Urinary bladder (tissue), 4 donors: ENCODE measurements at places on chromosomes 1 and 21. TPM values are rescaled to one million over a fixed set of nuclear protein-coding genes. Genes with fewer than 3 reads are reported as not detected.

DNA sequence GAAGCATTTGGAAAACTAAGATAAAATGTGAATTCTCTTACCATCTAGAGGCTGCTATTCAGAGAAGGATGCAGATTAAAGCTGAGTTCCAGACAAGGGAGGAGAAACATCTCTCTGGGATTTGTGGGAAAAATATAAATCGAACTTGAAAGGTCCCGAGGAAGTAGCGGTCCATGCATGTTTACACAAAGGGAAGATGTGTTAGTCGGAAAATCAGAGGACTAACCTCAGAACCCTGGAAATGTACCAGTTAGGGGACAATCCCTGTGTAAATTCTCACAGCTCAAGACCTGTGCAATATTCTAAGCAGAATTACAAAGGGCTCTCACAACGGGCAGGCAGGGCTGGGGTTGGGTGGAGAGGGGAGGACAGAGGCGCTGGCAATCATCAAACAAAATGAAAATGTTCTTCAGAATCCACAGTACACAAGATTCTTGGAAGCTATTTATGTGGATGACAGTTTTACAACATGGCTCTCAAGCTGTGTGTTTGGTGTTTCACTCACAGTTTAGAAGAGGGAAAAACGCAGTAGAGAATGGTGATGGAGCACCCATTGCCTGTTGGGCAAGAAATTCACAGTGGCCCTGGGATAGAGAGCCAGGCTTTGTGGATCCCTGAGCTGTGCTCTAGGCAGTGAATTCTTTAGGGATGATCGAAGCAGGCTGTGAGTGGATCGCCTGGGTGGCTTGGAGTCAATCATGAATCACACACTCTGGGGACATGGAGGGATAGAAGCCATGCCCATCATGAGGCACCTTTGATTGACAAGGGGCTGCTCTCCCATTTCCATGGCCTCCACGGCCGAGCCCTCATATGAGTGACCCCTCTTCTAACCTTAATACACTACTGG, 47.6 kb downstream of the KCNJ6 start:
- DNase-seq: no peak

- DNase-seq: no peak
Measured at GRCh38 chr1:186386725-186387383, 11.2 kb downstream of the ODR4 start.

GRCh38 chr1:231384696-231385415, 37.2 kb downstream of the EGLN1 start:
- no peak for DNase-seq

DNA sequence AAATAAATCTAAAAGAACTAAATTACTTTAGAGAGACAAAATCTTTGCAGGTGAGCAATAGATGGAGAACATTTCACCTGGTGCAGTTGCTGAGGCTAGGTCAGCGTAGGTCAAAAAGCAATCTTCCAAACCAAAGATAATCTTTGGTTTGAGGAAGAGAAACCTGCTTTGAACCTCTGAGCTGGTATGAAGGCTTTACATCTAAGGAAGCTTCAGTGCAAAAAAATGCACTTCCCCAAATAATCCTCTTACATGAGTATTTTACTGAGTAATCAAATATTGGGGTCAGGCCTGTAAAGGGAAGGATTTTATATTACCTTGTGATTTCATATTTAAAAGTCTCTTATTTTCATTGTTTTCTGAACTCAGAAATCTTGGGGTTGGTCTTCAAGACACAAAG, 223.6 kb downstream of the SRGAP2C start:
- DNase-seq: no peak

DNA sequence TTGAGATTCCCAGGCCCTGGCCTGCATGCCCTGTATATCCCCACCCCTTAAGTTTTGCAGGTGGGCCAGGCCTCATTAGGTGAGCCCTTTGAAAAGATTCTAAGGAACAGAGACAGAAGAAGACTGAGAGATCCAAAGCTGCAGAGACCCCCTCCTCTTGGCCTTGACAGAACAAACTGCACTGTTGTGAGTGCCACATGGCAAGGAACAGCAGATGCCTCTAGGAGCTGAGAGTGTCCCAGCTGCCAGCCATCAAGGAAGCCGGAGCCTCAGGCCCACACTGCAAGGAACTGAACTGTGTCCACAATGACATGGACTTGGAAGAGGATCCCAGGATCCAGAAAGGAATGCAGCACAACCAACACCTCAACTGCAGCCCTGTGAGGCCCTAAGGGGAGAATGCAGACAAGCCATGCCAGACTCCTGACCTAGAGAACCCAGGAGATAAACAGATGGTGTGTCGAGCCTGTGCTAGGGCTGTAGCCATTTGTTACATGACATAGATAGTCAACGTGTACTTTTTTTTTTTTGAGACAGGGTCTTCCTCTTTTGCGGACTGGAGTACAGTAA, 182.7 kb downstream of the AJAP1 start:
- no peak for DNase-seq

Gene TSACC
- 0.28 TPM for polyA plus RNA-seq

GRCh38 chr1:39943471-39944290, 11.3 kb upstream of the MFSD2A start:
- DNase-seq: no peak

DNA sequence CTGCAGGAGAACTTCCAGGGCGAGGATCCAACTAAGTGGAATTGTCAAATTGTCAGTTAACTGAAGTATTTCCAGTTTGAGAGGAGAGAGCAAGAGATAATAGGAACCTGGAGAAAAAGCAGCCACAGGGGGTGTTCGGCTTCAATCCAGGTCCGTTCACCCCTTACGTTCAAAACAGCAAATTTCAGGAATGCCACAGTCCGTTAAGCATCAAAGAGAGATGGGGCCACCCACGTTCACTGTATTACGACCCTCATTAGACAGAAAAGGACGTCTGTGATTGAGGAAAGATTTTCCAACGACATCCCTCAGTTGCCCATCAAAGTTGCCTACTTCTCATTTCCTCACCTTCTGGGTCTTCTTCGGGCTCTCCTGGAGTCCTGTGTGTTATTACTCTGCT, 422.5 kb upstream of the VAMP3 start:
- no peak for DNase-seq

- no peak for DNase-seq
Measured at GRCh38 chr1:4638345-4638729, 16.1 kb upstream of the AJAP1 start.

DNA sequence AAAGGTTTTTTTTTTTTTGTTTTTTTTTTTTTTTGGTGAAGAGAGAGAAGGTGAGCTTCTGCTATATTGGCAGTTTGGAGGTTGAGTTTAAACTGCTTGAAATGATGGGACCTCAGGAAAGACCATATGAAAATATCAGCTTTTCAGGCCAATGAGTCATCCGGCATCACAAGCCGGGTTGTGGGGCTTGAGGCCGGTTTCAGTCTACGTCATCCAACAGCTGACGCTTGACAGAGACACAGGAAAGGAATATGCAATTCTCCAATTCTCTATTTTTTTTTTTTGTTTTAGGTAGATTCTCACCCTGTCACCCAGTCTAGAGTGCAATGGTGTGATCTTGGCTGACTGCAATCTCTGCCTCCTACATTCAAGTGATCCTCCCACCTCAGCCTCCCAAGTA, 52.4 kb downstream of the KCNJ6 start:
- no peak for DNase-seq

DNA sequence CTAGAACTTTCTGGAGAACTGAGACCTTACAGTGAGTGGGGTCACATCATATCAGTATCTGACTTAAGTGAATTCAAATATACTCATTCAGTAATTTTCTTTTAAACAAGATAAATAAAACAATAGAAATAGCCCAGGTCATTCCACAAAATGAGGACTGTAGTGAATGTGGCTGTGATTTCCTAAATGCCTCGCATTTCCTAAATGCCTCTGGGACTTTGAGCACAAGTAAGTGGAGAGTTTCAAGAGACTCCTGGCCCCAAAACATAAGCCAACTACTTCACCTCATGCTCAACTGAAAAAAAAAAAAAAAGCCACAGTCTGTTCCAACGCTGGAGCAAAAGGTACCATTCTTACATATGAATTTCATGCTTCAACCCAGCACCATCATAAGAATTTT, 81.5 kb downstream of the ZNF281 start:
- no peak for DNase-seq

DNA sequence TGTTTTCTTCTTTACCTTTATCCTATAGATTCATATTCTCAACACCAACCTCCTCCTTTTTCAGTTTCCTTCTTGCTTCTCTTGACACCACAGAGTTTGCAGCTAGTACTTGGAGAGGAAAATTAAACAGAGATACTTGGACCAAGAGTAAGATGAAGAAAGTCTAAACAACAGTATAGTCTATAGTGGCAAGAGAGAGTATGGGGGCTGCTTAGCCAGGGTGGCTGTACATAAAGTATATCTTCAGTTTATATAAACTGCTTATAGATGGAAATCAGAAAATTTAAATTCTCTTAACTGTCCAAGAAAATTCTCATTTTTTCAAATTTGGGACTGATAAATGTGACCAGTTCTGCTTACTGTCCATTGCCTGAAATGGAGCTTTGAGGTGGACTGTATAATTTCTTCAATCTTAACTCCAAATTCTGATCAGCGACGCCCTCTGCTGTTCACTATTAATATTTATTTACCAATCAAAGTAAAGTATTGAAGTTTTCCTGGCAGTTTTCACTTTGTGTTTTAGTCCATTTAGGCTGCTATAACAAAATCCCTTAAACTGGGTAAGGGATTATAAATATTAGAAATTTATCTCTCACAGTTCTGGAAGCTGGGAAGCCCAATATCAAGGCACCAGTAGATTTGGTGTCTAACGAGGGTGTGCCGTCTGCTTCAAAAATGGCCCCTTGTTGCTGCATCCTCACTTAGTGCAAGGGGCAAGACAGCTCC, 14.8 kb upstream of the METTL18 start:
- DNase-seq: peak; percentile 8

DNA sequence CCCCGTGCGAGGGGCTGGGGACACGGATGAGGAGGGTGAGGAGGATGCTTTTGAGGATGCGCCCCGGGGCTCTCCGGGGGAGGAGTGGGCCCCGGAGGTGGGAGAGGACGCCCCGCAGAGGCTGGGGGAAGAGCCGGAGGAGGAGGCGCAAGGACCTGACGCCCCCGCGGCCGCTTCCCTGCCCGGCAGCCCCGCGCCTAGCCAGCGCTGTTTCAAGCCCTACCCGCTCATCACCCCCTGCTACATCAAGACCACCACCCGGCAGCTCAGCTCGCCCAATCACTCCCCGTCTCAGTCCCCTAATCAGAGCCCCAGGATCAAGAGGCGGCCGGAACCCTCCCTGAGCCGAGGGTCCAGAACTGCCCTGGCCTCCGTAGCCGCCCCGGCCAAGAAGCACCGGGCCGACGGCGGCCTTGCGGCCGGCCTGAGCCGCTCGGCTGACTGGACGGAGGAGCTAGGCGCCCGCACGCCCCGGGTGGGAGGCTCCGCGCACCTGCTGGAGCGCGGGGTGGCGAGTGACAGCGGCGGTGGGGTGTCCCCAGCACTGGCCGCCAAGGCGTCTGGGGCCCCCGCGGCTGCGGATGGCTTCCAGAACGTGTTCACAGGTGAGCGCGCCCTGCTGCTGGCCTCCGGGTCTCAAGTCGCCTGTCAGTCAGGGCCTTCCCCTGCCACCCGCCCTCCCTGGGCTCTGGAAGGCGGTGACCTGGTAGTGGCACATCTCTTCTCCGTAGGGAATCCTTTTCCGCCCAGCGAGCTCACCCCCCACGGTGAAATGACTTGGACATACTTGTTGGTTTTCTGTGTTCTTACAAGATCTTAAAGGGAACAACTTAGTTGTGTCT, 1.7 kb downstream of the FMN2 start:
- no peak for DNase-seq

DNA sequence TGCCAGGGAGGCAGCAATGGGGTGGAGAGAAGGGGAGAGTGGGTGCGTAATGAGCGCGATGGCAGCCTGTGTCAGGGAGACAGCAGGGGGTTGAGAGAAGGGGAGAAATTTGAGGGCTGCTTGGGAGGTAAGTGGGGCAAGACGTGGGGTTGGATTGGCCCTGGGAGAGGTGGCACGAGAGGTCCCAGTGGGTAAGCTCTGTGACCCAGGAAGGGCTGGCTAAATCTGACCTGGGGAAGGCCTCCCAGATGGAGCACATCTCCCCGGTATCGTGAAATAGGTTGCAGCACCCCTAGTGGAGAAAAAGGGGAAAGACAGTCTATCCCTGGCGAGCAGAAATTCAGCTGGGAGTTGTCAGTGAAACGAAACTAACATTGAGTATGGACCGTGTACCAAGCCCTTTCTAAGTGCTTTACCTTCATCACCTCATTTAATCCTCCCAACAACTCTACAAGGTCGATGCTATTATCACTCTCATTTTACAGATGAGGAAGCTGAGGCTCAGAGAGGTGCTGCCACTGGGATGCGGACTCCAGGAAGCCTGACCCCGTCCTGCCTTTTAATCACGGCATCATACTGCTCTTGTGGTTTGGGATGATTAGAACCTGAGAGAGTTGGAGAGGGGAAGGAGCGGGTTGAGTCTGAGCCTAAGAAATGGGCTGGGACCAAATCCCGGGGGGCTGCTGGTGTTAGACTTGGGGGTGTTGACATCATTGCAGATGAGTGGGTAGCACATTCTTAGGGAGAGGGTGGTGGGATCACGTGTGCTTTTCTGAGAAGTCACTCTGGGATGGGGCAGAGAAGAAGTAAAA, 56.6 kb upstream of the RPL11 start:
- no peak for DNase-seq

- DNase-seq: no peak
Measured at GRCh38 chr1:28893403-28894102, 20.8 kb upstream of the EPB41 start.
